Upper lobe of right lung (tissue), 1 donor: ENCODE measurements at places on chromosomes 16 and 17. TPM values are rescaled to one million over a fixed set of nuclear protein-coding genes. Genes with fewer than 3 reads are reported as not detected.
A peak's percentile ranks its signal among the peaks of the same experiment; 100 is the strongest.

The RNF227 gene
- 8.0 TPM for total RNA-seq

The SPNS2 gene
- 67.0 TPM for total RNA-seq

The TNRC6C gene
- total RNA-seq = 21.7 TPM

GRCh38 chr16:52114379-52114778 lies 432.6 kb downstream of the TOX3 start:
- H3K4me3 ChIP-seq = no peak overlapping the region
- DNase-seq = no peak
- H3K4me1 ChIP-seq = no peaks in the 10 kb centered on the region
- H3K27ac ChIP-seq = no peak overlapping the region
- H3K36me3 ChIP-seq = no peaks in the 10 kb centered on the region

DNA sequence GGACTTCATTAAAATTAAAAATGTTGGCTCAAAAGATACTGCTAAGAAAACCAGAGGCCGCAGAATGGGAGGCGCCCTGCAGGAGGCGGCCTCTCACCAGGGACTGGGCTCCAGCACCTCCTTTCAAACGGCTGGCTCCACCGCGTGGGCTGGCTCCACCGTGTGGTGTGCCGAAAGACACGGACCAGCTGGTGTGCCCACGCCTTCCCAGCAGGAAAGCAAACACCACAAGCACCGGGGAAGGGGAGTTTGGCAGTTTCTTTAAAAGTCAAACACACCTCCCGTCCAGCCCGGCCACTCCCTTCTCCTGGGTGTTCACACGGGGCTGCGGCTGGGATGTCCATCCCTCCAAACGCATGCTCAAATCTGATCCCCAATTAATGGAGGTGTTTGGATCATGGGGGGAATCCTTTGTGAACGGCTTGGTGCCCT lies 13.9 kb downstream of the HAGH start:
- peaks cover 52% of the 10 kb centered on the region for H3K36me3 ChIP-seq
- H3K4me1 ChIP-seq = peaks cover 12% of the 10 kb centered on the region
- no peaks in the 10 kb centered on the region for H3K27me3 ChIP-seq
- peak; percentile 92 for DNase-seq
- H3K27ac ChIP-seq = no peak overlapping the region

- no peaks in the 10 kb centered on the region for H3K36me3 ChIP-seq
- peaks cover 34% of the 10 kb centered on the region for H3K4me1 ChIP-seq
- H3K4me3 ChIP-seq = no peak overlapping the region
- H3K27ac ChIP-seq = no peak overlapping the region
- no peaks in the 10 kb centered on the region for H3K27me3 ChIP-seq
Measured at GRCh38 chr17:81434072-81434471, 38.8 kb downstream of the BAHCC1 start.

GRCh38 chr17:19574956-19575355 lies 41.3 kb downstream of the SLC47A1 start:
- no peak overlapping the region for H3K4me3 ChIP-seq
- H3K36me3 ChIP-seq = no peaks in the 10 kb centered on the region
- H3K27ac ChIP-seq = no peak overlapping the region
- H3K27me3 ChIP-seq = no peaks in the 10 kb centered on the region
